AG08395 (cell line): ENCODE measurements at places on chromosomes 12 and 14.

- DNase-seq, result no peak
Measured at GRCh38 chr14:103298620-103299019, 35.4 kb upstream of the EIF5 start.

DNA sequence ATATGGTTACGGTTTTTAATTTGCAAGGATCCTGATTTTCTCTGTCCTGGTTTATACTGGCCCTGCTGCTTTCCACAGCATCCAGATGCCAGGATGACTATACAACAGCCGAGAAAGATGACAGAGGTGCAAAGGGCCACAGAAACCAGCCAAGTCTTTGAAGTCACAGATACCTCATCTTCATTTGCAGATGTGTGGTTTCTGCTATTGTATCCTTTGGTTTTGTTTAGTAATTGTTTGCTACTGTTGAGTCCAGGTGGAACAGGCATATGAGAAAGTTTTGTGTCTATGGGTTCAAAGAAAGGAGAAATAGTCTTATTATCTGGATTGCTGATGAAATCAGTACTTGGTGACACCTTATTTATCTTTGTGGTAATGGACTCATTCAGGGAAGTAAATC, 17.3 kb upstream of the KLHL42 start:
- no peak for DNase-seq

DNA sequence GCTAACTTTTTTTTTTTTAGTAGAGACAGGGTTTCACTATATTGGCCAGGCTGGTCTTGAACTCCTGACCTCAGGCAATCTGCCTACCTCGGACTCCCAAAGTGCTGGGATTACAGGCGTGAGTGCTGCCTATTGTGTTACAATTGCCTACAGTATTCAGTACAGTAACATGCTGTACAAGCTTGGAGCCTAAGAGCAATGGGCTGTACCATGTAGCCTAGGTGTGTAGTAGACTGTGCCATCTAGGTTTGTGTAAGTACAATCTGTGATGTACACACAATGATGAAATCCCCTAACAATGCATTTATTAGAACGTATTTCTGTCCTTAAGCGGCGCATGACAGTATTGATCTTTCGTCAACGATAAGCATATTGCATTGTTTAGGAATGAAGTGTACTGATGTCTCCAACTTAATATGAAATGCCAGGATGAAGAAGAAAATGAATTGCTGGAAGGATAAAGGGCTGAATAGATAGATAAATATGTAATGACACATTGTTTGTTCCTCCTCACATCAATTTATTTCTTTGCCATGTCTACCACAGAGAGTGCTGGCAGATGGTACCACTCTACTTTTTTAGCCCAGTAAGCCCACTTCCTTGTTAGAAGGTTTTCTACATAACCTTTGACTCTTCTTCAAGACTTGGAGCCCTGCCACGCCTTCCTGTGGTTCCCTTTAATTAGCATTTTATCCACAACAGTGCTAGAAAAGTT, 467.5 kb downstream of the VRK1 start:
- DNase-seq, result no peak

GRCh38 chr14:24605435-24606190, 3.9 kb downstream of the GZMH start:
- DNase-seq, result no peak
